Sigmoid colon (tissue), 7 donors: ENCODE measurements at places on chromosomes 12 and 14.

DNA sequence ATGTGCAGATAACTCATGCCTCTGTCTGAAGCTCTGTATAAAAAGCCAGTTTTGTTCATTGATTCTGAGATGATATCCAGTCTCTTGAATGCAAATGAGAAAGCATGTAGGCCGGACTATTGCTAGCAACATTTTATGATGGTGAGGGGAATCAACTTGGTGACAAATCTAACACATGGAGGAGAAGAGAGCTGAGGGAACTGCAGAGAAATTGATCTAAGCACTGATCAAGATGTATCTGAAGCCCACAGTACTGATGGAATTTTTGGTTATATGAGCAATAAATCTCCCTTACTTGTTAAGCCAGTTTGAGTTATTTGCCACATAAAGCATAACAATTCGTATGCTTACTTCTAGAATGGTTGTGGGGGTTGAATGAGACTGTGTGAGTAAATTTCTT lies 295.6 kb upstream of the DDHD1 start:
- no peak for DNase-seq

DNA sequence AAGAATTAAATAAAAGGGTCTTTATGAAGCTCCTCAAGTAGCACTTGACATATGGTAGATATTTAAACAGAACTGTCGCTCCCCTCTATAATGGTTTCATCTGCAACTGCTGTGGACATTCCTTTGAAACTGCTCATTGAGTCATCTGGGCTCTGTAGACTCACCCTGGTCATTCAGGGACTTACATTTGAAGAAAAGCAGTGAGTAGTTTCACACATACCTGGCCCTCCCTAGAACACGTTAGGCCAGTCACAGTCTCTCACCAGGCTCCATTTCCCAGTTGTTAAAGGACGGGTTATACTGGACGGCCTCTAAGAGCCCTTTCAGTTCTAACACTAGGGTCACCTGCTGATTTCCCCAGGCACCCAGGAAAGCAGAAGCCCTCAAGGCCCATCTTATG lies 217.0 kb downstream of the BCL11B start:
- DNase-seq: no peak

DNA sequence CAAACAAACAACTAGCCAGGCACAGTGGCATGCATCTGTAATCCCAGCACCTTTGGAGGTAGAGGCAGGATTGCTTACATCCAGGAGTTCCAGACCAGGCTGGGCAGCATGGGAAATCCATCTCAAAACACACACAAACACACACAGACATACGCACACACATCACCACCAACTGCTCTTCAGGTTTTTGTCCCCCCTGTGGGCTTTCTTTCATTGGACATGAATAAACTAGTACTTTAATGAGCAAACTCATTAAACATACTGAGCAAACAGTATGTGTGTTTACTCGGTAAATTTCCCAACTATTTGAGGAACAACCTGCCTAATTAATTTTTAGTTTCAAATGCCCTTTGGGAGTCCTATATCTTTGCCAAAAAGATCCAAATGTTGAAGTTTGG lies 10.1 kb upstream of the RASSF3 start:
- DNase-seq: no peak

DNA sequence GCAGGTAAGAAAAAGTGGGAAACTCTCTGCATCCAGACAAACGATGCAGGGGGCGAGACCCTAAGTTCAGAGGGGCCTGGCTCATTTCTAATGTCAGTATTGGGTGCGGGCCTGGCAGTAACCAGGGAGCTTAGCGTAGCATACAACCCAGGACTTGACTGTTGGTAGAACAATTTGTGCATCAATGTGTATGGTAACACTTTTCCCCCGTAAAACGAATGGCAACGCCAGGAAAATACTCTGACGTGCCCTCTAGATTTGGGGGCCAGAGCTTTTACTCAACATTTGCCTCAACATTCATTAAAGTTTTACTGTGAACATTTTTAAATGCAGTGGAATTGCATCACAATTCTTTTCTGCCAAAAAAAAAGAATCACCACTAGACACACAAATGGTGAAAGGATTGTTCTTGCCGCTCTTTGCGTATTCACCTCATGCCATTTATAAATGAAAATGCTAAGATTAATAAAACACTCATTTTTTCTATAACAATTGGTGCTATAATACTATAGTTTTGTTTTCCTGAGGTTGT lies 867 bp downstream of the RHOJ start:
- no peak for DNase-seq

GRCh38 chr14:32492457-32492856 lies 163.4 kb downstream of the AKAP6 start:
- DNase-seq: no peak

DNA sequence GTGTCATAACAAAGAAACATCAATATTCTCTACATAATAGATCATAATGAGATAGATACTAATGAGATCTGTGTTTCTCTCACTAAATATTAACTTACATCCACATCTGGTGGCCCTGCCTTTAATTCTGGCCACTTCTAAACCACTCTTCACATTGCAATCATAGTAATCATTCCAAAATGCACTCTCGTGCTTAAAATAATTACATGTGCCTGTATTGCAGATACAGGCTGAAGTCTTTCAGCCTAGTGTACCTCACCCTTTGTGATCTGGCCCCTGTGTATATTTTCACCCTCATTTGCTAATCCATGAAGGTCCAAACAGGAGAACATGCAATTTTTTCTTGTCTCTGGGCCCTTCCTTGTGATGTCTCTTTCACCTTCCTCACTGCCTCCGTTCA lies 108.0 kb downstream of the LIN7A start:
- no peak for DNase-seq

DNA sequence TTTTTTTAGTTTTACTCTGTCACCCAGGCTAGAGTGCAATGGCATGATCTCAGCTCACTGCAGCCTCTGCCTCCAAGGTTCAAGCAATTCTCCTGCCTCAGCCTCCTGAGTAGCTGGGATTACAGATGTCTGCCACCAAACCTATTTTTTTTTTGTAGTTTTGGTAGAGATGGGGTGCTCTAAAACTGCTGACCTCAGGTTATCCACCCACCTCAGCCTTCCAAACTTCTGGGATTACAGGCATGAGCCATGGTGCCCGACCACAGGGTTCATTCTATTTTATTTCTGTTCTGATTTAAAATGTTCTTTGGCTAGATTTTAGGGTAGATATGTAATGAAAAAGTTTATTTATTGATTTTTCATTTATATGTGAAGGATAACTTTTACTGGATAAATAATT lies 1062.8 kb upstream of the NOVA1 start:
- DNase-seq: no peak

DNA sequence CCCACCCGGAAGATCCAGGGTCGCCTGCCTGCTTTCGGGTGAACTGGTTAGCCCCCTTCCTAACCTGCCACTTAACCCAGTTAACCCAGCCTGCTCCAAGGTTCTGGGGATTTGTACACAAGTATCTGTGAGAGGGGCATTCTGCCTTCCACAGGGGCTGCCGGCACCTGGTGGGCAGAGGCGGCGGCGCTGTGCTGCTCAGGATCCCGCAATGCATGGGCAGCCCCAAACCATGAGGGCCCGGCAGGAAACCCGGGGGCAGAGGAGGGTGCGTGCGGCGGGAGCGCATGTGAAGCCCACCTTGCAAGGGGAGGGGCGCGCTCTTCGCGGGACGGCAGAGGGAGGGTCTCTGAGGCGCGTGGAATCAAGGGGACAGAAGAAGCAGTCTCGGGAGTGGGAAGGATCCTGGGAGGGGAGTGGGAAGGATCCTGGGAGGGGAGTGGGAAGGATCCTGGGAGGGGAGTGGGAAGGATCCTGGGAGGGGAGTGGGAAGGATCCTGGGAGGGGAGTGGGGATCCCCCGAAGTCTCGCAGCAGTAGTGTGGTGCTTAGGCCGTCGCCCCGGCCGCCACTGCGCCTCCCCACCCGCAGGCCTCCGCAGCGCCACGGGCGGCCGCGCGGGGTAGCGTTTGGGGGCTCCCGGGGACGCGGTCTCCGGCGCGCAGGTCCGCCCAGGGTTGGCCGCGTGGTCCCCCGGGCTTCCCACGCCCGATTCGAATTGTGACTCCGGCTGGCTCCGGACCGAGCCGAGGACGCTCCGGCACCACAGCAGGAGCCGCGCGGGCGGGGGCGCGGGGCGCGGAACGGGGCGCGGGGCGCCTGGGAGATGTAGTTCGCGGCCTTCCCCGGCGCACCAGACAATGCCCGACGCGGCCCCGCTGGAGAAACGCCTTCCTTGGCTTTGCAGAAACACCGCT lies 4.9 kb upstream of the MTA1 start:
- peak; percentile 90 for DNase-seq

- no peak for DNase-seq
Measured at GRCh38 chr14:29928117-29928640, 532 bp upstream of the PRKD1 start.

DNA sequence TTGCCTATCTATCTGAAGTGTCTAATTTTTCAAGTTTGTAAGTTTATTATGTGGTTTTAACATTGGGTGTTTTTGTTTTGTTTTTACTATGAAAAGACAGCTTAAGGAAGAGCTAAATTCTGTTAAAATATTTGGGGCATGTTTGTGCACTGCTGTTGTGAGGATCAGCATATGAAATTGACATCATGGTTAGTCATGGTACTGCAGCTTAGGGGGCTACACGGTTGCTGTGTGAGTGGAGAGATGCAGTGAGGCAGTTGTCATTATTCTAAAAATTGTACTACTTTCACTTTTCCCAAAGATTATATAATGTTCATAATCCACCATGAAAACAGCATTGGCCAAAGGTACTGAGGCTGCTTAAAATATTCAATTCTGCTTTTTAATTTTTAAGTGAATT lies 49.0 kb downstream of the ZC3H14 start:
- no peak for DNase-seq

GRCh38 chr14:54387328-54387727 lies 9.5 kb upstream of the CDKN3 start:
- DNase-seq: no peak

- DNase-seq: no peak
Measured at GRCh38 chr12:94150240-94151121, 2.1 kb downstream of the PLXNC1 start.

- DNase-seq: no peak
Measured at GRCh38 chr12:77888611-77889010, 57.9 kb downstream of the NAV3 start.

DNA sequence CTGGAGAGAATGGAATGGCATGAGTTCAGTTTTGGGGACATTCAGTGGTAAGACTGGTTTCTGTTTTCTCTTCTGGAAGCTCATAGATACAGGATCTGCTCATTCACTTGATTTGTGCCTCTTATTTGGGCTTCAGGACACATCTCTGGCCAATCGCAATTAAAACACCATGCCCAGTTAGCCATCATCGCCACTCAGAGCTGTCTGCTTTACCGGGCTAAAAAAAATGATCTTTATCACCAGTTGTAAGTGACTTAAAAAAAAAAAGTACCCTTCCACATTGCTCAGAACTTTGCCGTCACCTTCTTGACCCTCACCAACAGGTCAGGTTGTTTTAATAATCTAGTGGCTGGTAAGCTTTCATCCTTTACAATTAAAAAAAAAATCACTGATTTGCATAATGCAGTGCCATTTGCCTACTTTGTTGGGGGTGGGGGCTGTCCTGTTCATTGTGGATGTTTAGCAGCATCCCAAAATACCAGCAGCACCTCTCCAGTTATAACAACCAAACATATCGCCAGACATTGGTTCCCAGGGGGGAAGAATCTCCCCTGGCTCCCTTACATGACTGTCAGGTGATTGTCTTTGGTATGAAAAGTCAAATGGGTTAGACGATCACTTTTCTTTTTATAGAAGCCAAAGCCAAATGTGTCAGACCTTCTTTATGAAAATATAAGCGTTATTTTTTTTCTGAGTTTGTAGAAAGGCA lies 150.1 kb downstream of the PRKCH start:
- DNase-seq: no peak

- DNase-seq: no peak
Measured at GRCh38 chr14:99242816-99243721, 28.9 kb downstream of the BCL11B start.

DNA sequence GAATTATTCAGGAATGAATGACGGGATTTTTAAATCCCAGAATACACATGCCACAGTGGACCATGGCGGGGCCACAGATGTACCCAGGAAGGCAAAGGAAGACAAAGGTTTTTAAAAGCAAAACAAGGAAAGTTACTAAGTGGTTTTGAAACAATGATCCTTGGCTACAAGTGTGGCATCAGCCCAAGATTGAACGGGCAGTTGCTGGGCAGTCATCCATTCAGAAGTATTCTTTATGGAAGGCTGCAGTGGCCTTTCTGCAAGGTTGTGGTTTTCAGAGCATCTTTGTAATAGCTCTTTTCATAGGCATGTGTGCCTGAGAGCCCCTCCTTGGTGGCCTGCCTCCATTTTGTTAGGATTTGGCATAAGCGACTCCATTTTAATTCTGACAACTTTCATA lies 13.4 kb upstream of the IFI27 start:
- DNase-seq: no peak

DNA sequence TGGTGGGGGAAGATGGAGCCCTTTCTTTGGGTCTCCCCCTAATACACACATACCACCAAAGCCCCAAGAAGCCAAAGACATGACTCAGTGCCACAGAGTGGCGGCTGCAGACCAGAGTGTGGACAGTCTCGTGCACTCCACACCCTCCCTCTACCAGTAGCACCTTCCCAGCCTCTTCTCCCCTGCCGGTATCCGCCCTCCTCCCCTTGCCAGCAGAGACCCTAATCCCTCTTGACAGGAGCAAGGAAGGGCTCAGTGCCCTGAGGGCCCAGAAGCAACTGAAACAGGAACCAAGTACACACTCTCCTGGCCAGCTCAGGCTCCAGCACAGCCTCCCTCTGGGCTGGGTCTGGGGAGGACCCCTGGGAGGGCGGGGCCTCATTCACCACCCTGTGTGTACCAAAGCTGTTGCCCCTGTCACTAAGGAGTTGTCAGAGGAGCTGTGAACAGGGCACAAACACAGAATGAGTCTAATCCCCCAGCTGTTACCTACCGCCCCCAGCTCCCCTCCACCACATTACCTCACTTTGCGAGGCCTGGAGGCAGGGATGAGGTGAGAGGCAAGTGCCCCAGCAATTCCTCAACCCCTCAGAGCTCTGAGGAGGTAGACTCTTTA lies 8.2 kb downstream of the SPRYD3 start:
- DNase-seq: peak; percentile 61

DNA sequence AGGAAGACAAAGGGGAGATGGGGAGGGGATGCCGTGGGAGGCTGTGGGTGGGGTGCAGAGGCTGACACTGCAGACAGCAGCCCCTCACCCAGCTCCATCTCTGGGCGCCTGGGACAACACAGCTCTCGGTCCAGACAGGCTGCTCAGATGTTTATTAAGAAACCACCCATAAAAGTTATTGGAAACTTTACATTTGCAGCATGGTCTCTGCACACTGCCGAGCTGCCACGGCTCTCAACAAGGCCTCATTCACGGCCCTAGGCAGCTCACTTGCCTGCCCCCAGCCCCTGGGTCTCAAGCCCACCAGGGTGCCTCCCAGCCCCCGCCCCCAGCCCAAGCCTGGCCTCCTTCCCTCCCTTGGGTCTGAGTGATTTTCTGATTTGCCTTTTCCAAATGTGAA lies 21.0 kb upstream of the COL2A1 start:
- no peak for DNase-seq

GRCh38 chr14:39704594-39704993 lies 272.4 kb upstream of the FBXO33 start:
- no peak for DNase-seq

- DNase-seq: no peak
Measured at GRCh38 chr12:98819071-98819470, 174.0 kb downstream of the APAF1 start.
